ENCODE measurements at places on chromosomes 12 and 14.

DNA sequence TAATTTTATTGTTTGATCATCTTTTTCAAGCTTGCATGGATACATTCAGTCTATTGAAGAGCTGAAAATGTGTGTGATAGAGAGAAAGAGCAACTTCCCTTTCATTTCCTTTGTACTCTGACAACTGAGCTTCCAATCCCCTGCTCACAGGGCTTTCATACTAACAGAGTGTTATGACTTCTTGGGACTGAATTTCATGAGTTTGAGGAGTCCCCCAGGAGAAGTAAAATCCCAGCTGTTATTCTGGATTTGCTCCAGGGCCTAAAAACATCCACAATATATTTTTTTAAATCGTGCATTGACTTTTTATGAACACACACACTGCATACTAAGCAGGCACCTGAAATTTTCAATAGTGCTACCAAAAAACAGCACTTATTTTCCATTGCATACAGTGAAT lies 195.8 kb upstream of the CAND1 start:
- DNase-seq, result no peak

DNA sequence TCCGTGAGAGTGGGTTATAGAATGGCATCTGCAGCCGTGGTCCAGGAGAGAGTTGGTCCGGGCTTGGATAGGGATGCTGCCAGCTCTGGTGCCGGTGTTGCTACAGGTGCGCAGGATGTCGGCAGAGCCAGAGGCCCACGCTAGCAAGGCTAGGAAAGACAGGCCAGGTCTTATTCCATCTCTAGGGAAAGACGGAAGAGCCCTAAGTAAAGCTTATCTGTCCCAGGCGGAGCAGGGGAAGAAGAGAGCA lies 485 bp upstream of the PSME1 start:
- no peak for DNase-seq

GRCh38 chr12:5332551-5332950 lies 99.4 kb upstream of the NTF3 start:
- DNase-seq, result peak; percentile 7

GRCh38 chr14:64549791-64550620 lies at the start of gene PPP1R36:
Gene PPP1R36, plus strand, starts transcription at chr14:64549961. Its CDS starts 37 bp downstream, at chr14:64549998.
- DNase-seq, result peak; percentile 21

- no peak for DNase-seq
Observed at GRCh38 chr12:52805000-52805399, 8.9 kb downstream of the KRT4 start.

GRCh38 chr14:29822430-29822709 lies 105.3 kb downstream of the PRKD1 start:
- DNase-seq, result no peak

DNA sequence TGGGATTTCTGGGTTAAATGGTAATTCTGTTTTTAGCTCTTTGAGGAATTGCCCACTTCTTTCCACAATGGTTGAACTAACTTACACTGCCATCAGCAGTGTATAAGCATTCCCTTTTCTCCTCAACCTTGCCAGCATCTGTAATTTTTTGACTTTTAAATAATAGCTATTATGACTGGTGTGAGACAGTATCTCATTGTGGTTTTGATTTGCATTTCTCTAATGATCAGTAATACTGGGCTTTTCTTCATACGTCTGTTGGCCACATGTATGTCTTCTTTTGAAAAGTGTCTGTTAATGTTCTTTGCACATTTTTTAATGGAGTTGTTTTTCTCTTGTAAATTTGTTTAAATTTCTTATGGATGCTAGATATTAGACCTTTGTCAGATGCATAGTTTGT lies 323.7 kb downstream of the CCDC91 start:
- no peak for DNase-seq

- DNase-seq, result no peak
Observed at GRCh38 chr14:47678993-47679392, 3.6 kb upstream of the MDGA2 start.

- DNase-seq, result no peak
Observed at GRCh38 chr14:22837750-22838538, 1.6 kb downstream of the MMP14 start.

DNA sequence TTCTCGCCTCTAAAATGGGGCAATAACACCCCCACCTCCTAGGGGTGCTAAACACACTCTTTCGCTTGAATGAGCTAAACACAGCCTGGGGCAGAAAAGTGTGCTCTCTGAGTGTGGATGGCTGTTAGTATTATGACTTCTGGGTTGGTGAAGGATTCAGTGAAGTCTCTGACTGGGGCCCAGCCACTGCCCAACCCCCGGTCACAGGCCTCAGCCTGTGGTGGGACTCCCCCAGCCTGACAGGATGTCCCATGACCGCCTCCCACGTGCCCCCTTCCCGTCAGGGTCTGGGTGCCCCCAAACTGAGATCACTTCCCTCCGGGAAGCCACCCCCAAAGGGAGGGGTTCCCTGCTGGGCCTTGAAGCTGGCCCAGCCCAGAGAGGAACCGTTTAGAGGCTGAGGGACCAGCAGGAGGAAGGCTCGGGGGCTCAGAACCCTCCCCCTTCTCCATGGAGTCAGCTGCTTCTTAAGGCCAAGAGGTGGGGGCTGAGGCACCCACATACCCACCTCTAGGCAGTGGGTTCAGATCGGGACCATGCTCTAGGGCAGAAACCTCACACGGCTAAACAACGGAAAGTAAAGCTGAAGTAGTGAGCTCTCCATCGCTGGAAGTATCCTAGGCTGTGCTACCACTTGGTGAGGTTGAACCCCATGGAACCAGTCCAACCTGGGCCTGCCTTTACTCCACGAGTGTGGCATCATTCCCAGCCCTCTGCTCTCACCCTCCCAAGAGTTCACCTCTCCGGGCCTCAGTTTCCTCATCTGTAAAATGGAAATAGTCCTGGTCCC lies 13.8 kb downstream of the DTX1 start:
- peak; percentile 86 for DNase-seq

- no peak for DNase-seq
Observed at GRCh38 chr14:76911473-76911872, 85.3 kb downstream of the LRRC74A start.

DNA sequence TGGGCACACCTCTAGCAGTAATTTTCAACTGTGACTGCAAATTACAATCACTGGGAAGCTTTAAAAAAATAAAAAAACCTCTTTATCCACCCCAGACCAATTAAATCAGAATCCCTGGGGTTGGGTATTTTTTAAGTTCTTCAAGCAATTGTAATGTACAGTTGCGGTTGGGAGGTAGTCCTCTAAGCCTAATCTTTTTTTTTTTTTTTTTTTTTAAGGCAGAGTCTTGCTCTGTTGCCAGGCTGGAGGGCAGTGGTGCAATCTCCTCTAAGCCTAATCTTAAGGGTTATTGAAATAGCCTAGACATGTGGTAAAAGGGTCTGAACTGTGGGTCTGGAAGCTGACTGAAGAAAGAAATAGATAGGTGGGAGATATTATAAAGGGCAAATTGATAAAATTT lies 230.5 kb downstream of the AKAP6 start:
- DNase-seq, result no peak

- peak; percentile 77 for DNase-seq
Observed at GRCh38 chr14:103123634-103124500, 606 bp downstream of the TNFAIP2 start.

GRCh38 chr12:123038966-123039365 lies 58.5 kb downstream of the ARL6IP4 start:
- DNase-seq, result no peak

DNA sequence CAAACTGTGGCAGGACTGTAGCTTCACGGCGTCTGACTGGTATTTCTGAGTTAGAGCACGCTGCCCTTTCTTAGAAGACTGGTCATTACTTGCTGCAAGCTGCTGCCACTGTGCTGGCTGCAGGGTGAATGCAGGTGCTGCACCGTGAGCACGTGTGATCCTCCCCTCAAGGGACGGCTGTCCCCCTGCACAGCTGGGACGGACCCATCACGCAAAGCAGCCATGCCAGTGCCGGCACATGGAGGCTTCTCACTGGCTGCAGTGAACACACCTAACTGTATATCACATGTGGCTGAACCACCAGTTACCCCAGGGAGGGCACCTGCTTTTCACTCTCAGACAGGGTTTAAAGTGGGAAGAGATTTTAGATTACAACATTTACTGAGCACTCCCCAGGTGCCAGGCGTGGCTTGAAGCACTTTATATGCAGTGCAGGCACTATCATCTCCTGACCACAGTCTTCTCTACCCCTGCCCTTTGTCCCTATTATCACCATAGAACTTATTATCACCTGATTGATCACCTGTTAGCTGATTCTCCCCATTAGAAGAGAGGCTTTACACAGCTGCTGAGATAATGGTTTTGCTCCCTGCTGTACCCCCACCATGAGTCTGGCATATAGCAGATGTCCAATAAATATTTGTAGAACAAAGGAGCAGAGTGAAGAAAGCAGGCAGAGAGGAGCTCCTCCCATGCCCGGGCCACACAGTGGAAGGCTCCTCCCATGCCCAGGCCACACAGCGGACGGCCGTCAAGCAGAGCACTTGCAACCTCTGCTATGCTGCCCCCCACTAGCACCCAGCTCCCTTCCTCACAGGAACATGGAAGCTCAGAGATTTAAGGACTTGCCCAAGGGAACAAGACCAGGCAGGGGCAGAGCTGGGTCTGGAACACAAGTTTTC lies 25.9 kb downstream of the SLC25A47 start:
- no peak for DNase-seq

DNA sequence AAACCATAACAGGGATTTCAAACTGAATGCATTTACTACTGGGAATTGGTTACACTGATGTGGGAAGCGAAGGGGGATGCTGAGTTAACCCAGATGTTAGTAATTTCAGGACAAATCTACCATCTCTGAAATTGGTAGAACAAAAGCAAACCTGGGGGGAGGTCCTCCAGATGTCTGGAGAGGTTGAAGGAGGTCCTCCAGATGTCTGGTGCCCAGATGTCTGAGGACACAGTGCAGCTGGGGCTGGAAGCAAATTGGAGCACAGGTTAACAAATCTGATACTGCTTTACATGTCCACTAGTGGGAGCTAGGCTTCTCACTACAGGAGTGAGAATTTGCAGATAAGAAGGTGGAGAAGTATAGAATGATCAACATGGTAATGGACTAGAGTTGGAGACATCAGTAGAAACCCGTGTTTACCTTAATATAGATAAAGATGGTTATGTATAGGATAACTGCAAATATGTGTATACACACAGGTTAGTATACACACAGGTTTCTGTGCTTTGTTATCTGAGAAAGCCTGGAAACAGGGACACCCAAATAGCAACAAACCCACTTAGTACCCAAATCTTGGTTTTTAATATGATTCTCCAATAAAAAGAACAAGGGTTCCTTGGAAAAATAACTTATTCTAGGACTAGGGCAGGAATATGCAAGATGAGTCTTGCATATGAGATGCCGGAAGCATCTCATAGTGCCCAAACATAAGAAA lies 162.5 kb downstream of the C12orf50 start:
- no peak for DNase-seq

DNA sequence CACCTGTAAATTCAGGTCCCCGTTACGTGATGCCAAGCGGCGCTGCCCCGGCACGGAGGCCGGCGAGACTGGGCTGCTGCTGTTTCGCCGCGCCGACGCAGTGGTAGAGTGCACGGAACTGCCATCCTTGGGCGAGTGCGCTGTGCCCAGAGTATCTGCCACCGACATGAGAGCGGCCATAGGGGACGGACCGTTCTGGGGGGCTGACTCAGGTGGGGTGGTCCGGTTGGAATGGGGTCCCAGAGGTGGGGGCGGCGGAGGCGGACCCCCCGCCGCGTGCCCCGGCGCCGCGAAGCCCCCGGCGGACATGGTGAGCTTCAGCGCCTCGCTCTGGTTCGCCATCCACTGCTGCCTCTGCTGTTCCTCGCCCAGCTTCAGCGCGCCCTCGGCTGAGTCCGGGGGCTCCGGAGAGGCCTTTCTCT lies 2.8 kb downstream of the IRF2BPL start:
- DNase-seq, result no peak

DNA sequence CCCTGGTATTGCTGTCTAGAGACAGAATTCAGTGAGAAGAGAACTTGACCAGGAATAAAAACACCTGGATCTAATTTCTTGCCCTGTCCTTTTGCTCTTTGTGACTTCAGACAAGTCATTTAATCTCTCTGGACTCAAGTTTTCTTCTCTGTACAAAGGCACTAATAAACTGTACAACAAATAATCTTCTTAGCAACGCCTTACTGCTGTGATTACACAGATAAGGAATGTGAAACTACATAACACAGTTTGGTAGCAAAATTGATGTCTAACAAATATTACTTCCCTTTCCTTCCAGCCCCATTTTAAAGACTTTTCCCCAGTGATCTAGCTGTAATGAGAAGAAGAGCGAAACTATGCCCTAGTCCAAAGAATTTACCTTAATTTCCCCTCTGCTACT lies 69.3 kb downstream of the BCAT1 start:
- peak; percentile 12 for DNase-seq

GRCh38 chr12:93572712-93573551 lies 457 bp downstream of the SOCS2 start:
- no peak for DNase-seq

GRCh38 chr12:15956413-15957185 lies 45.5 kb downstream of the DERA start:
- DNase-seq, result no peak

DNA sequence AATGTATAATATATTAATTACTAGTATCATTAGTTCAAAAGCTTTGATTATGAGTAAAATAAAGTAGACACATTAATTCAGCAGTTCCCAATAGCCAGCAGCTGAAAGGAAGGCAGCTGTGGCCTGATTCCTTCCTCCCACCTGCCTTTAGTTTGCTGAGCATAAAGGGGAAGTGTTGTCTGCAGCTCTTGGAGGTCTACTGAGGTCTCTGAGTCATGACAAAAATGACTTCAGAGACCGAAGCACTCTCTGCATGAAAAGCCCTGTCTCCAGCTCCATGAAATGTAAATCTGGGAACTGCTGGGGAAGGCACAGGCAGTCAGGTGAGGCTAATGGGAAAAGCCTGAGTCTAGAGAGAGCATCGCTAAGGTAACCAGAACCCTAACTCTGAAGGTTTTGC lies 165.4 kb downstream of the NRXN3 start:
- peak; percentile 34 for DNase-seq

GRCh38 chr12:19757317-19757877 lies 318.1 kb downstream of the AEBP2 start:
- peak; percentile 32 for DNase-seq

GRCh38 chr14:50086321-50086711 lies 30.1 kb downstream of the VCPKMT start:
- DNase-seq, result no peak

DNA sequence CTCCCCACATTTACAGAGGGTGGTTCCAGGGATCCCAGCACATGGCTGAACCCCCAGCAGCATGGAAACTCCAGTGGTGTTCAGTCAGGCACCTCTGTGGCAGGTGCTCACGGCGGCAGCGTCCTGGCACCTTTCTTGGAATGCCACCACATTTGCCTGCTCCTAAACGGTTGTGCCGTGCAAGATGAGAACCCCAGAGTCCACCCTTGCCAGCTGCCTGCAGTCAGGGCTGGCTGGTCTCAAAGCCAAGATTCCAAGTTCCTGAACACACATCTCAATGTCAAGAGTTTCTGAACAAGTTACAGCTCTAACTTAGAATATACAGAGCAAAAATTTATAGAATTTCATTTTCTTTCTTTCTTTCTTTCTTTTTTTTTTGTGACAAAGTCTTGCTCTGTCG lies 38.7 kb downstream of the DDX51 start:
- no peak for DNase-seq

- no peak for DNase-seq
Observed at GRCh38 chr14:69152902-69153151, at the start of gene DCAF5. Gene DCAF5, minus strand, starts transcription at chr14:69153119. Its CDS starts 141 bp downstream, at chr14:69152978.

GRCh38 chr12:92080911-92081285 lies 64.7 kb downstream of the BTG1 start:
- no peak for DNase-seq
